ENCODE measurements at places on chromosomes 5 and 9. TPM values are rescaled to one million over a fixed set of nuclear protein-coding genes. Genes with fewer than 3 reads are reported as not detected.

DNA sequence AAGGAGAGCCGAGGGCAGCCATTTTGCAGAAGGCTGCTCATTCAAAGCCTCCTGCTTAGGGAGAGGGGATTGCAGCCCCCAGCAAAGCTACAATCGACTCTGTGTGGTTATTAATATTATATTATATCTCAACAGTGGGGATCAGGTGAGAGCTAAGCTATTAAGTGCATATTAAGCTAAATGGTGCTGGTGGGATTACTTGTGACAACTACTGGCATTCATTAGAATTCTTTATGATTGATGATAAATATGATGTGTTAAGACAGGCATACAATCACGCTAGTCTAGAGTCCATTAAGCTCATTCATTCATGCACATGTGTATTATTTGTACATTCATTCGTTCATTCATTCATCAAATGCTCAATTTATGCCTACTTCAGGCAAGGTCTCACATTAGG lies 23.0 kb downstream of the COL15A1 start:
- no peak for DNase-seq

DNA sequence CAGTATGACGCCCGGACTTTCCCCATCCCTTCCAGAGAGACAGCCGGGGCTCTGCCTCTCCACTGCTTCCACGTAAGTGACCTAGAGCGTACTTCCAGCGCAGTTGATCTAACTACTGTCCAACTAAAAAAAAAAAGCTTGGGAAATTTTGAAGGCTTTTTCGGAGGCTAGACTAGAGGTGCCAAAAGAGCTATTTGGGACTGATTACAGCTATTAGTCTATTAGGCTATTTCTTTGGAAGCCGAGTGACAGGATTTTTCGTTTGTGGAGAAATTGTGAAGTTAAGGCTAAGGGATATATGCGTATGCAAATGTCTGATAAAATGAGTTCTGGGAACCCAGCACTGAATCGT lies 1.5 kb downstream of the CCNO start:
- DNase-seq: no peak

- DNase-seq: no peak
Observed at GRCh38 chr5:148176480-148176879, 8.1 kb downstream of the SPINK14 start.

- DNase-seq: no peak
Observed at GRCh38 chr9:122276096-122276495, 11.4 kb downstream of the MRRF start.

- DNase-seq: no peak
Observed at GRCh38 chr5:149069711-149070110, 6.8 kb upstream of the SH3TC2 start.

- DNase-seq: no peak
Observed at GRCh38 chr9:15249042-15249818, 57.8 kb downstream of the TTC39B start.

Gene PCDHB14
- total RNA-seq: 3.8 TPM

DNA sequence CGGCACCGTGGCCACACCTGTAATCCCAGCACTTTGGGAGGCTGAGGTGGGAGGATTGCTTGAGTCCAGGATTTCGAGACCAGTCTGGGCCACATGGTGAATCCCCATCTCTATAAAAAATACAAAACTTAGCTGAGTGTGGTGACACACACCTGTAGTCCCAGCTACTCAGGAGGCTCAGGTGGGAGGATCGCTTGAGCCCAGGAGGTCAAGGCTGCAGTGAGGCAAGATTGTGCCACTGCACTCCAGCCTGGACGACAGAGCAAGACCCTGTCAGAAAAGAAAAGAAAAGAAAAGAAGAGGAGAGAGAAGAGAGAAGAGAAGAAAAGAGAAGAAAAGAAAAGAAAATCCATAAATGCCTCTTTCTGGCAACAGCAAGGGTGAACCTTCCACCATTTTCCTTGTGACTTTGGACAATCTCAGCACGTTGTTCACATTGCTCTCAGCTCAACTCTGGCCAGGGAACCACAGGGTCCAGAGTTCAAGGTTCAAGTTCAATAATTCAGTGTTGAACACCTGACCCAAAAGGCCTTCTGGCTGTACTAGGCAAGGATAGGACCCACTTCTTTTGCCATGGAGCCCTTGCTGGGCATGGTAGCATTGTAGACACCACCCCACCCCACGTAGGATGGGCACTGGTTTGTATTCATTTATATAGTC lies 14.6 kb upstream of the DUSP1 start:
- DNase-seq: no peak

- DNase-seq: no peak
Observed at GRCh38 chr9:134641990-134642384, 384 bp downstream of the COL5A1 start.

Gene TRAF2
- 7.8 TPM for total RNA-seq

DNA sequence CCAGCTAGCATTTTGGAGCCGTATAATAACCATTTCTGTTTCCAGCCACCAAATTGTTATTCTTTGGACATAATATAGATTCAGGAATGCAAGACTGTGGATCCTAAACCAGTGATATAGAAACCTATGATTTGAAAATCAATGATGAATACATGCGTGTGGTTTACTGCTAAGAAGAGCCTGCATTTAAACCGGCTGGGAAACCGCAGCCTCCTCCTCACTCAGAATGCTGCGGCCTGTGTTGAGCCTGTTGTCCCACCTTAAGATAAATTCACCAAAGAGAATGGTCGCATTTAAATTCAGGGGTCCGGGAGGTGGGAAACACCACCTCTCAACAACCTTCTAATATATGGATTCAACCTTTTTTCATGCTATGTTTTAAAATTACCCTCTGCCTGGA lies 148.0 kb downstream of the MEF2C start:
- no peak for DNase-seq

Gene TMEM174
- not detected for total RNA-seq

Gene ZNF883
- 2.7 TPM for total RNA-seq

- DNase-seq: no peak
Observed at GRCh38 chr5:178839319-178839704, 20.4 kb upstream of the ZNF354B start.
